ENCODE measurements at places on chromosomes 11 and 22.

DNA sequence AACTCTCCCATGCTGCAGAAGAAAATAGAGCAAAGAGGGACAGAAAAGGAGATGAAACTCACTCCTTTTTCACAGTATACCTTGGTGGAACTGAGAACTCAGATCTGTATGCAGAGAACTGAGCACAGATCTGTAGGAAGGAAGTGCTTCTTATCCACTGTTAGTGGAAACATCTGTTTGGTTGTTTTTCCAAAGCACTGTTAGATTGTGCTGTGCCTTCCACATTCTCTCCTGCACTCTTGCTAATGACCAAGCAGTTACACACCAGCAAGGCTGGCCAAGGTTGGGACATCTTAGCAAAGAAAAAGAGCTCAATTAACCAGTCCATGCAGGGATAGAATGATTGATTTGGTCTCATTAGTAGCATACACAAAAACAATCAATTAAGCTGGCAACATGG lies 20.1 kb upstream of the SIK2 start:
- DNase-seq = no peak

DNA sequence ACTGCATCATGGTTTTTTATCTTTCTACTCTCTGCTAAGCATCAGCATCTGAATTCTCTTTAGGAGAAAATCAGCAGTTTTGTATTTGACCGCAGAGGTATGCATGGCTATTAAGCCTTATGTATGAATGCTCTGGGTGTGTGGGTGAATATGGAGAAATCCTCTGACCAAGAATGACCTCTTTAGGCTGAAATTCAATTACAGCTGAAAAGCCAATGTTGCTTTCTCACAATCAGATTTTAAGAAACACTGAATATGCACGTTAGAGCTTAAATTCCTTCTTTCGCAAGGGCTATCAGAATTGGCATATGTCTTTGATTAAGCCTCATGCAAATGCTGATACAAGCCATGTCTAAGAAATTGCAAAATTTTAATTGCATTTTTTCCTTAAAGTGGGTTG lies 43.2 kb downstream of the ARHGAP42 start:
- DNase-seq = no peak

GRCh38 chr11:106983991-106984390 lies 34.3 kb downstream of the GUCY1A2 start:
- no peak for DNase-seq

- no peak for DNase-seq
These were observed 83.0 kb downstream of the AASDHPPT start for GRCh38 chr11:106160494-106160893.

GRCh38 chr11:69545976-69546617 lies 64.6 kb downstream of the LINC01488 start:
- DNase-seq = no peak

- peak; percentile 98 for DNase-seq
These were observed 56.9 kb upstream of the PRSS23 start for GRCh38 chr11:86743223-86744118.

GRCh38 chr11:9144828-9145227 lies 53.4 kb upstream of the SCUBE2 start:
- no peak for DNase-seq

DNA sequence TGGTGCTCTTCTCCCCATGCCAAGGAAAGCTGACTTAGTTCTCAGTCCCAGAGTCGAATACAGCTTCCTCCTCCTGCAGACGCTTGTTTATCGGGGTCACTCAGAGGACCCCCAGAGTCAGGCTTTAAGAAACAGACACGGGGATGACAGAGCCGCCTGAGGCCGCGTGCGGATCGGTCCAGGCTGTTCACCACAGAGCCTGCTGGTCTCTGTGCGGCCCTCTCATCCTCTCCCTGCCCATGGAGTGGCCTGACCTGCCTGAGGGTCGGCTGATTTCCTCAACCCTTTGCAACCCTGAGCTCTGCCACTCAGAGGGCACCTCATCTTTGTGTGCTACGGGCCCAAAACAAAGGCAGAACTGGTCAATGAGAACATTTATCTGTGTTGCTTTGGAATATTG lies 2.1 kb downstream of the GAL start:
- no peak for DNase-seq

- no peak for DNase-seq
These were observed 92.3 kb upstream of the ANO1 start for GRCh38 chr11:69985641-69986439.

DNA sequence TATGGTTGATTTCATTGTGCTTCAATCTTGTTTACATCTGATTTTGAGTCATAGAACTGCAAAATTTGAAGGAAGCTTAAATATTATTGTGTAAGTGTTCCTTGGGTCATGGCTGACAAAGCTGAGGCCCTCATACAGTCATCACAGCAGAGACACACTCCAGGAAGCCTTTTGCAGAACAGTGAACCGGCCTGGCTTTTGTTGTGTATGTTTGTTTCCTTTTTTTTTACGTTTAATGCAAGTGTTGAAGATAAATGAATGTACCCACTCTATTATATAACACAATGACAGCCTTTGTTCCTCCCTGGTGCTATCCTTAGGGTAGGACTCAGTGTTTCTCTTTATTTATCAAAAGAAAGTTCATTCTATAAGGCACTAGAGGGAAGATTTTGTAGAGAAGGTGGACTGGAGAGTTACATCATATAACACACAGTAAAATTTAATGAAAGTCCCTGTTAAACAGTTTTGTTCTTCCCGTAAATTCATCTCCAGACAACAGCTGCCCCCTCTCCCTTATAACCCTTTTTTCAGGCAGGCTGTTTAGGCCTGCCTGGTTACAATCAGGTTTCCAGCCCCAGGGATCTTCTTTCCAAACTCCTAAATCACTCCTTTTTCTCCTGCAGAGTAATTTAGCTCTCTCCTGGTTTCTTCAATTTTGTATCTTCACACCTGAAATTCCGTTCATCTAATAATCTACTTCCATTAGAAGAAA lies 34.3 kb upstream of the CSTF3 start:
- DNase-seq = no peak

DNA sequence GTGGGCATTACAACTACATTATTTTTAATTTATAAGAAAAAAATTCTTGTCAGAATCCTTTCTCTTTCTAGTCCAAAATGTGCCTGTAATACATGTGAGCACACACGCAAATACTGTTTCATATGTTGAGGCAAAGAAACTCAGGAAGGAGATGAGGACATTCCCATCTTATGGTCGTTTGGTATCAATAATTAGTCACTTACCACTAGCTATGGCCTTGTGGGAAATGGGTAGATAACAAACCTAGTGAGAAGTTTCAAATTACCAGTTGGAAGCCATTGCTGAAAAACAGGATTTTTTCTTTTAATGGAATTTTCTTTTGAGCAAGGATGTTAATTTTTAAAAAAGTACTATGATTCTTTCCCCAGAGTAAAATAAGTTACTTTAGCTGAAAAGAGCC lies 25.7 kb downstream of the AMOTL1 start:
- DNase-seq = peak; percentile 64

- no peak for DNase-seq
These were observed 5.3 kb upstream of the IFITM3 start for GRCh38 chr11:325796-326591.

DNA sequence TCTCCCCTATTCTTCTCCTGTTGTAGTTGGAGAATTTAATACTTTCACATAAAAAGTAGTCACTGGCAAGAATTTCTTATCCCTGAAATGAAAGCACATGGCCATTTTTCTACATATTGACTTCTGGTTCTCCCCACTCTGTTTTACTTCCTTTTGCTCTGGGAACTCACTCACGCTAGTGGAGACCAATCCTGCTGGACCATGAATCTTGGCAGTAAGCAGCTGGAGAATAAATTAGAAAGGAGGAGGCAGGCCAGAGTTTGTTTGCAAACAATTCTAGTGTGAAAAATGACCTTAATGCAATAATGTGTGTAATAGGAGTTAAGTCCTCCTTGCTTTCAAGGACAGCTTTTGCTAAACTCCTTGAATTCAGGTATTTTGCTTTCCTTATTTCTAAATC lies 412.3 kb upstream of the CHORDC1 start:
- DNase-seq = no peak

DNA sequence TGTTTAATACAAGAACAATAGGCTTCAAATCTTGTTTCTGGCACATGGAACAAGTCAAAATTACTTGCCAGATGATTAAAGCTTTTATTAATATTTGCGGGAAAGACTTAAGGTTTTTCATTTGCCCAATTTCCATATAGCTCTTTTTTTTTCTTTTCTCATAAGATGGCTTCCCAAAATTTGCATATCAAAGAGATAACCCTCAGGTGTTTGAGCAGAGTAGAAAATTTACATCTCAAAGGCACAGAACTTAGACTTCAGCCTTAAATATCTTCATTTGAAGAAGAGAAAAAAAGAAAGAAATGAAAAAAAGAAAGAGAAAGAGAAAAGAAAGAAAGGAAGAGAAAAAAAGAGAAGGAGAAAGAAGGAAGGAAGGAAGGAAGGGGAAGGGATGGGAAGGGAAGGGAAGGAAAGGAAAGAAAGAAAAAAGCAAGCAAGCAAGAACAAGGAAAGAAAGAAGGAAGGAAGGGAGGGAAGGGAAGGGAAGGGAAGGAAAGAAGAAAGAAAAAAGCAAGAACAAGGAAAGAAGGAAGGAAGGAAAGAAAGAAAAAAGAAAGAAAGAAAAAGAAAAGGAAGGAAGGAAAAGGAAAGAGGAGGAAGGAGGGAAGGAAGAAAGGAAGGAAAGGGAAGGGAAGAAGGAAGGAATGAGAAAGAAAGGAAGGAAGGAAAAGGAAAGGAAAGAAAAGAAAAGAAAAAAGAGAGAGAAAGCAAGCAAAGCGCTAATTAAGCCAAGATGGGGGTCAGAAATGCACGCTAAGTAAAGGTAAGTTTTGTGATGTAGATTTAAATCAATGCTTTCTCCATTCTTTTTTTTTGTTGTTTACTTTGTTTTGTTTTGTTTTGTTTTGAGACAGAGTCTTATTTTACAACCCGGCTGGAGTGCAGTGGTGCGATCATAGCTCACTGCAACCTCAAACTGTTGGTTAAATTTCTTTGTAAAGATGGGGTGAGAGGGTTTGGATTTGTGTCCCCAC lies 20.2 kb upstream of the IFITM3 start:
- DNase-seq = no peak

DNA sequence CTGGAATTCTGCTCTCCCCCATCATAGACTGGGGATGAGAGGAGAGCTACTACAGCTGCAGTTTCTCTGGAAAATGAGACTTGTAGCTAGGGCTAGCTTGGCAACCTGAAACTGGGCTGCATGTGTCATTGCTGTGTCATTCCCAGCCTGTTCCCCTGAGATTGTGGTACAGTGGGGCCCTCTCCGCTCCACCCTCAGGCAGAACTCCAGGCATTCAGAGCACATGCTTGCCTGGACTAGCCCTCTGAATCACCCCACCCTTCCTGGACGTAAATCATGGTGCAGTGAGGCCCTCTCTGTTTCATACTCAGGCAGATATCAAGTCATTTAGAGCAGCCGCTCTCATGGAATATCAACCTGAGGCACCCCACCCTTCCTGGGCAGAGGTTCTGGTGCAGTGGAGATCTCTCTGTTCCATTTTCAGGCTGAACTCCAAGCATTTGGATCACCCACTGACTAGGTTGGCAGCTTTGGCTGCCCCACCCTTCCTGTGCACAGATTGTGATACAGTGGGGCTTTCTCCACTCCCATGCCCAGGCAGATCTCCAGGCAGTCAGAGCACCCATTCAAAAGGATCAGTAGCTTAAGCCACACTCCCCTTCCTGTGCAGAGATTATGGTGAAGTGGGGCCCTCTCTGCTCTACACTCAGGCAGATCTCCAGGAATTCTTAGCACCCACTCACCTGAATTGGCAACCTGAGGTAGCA lies 274.4 kb downstream of the C11orf87 start:
- DNase-seq = peak; percentile 2

DNA sequence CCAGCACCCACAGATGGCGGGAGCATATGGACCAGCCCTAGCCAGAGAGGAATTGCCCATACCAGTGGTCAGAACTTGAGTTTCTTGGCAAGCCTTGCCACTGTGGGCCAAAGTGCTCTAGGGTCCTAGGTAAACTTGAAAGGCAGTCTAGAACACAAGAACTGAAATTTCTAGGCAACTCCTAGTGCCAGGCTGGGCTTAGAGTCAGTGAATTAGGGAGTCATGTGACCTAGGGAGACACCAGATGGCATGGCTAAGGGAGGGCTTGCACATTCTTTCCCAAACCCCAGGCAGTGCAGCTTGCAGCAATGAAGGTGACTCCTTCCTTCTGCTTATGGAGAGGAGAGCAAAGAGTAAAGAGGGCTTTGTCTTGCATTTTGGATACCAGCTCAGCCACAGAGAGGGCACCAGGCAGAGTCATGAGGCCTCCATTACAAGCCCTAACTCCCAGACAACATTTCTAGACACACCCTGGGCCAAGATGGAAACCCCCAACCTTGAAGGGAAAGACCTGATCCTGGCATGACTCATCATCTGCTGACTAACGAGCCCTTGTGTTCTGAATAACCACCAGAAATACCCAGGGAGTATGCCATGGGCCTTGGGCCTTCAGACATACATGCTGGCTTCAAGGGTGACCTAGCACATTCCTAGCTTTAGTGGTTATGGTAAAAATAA lies 19.2 kb upstream of the OR56A3 start:
- DNase-seq = peak; percentile 12

- DNase-seq = peak; percentile 37
These were observed 258.1 kb downstream of the C11orf87 start for GRCh38 chr11:109680127-109680526.
